ENCODE measurements at places on chromosomes 16 and 17.

- DNase-seq, result no peak
Observed at GRCh38 chr16:26441178-26441577, 625.5 kb upstream of the C16orf82 start.

DNA sequence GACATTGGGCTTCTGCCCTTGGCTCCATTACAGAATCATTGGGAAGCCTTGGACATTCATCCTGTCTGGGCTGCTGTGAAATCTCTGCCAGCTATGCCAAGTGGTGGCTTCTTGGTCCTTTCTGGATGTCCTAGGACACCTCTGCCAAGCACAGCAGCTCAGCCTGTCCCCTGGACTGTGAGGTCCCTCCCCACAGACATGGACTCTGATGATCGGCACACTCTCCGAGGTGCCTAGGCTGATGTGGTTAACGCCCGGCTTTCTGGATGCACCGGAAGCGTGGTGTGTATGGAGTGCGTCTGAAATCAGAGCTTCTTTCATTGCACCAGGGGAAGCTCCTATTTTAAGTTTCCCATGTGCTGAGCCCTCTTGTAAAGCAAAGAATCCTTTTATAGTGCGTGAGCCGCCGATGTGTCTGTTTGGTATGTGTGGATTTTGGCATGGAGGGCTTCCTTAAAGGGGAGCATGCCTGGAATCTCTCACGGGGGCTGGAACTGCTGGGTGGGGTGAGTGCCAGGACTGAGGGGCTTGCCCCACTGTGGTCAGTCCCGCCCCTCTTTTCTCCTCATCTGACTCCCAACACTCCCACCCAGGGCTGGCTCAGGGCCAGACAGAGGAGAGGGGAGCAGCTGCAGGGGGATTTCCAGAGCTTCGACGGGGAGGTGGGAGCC lies 7.0 kb upstream of the ARHGAP23 start:
- no peak for DNase-seq

DNA sequence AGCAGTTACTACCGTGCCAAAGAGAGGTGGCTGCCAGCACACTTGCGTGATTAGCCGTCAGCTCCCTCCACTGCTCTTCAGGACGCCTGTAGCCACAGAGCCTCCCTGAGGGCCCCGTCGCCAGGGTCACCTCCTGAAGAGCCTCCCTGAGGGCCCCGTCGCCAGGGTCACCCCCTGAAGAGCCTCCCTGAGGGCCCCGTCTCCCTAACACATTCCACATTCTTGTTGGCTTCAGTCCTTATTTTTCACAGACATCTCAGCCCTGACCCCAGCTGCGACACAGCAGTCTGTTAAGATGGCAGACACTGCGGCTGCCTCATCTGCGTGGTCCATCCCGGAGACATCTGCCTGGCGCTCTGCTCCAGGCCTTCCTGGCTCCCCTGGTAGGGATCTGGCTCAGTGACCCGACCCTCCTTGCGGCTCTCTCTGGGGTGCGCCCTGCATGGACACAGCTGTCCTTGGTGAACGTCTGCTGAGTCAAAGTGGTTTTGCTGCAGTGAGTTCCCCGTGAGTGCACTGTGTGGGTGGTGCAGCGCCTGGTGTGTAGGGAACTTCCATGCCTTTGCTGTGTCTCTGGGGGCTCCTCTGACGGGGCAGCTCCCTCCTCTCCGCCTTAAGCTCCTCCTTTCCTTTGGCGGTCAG lies 11.4 kb downstream of the ACSF3 start:
- DNase-seq, result no peak

DNA sequence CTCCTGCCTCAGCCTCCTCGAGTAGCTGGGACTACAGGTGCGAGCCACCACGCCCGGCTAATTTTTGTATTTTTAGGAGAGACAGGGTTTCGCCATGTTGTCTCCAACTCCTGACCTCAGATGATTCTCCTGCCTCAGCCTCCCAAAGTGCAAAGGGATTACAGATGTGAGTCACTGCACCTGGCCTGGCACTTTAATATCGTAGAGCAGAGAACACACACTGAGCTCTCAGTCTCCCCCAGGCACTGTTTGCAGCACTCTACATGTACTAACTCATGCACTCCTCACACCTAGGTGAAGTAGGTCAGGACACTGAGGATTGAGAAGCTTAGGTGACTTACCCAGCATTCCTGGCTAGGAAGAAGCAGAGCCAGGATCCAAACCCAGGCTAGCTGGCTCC lies 15.0 kb downstream of the C17orf100 start:
- no peak for DNase-seq

- DNase-seq, result peak; percentile 43
Observed at GRCh38 chr16:11677959-11678881, 10.0 kb downstream of the SNN start.

DNA sequence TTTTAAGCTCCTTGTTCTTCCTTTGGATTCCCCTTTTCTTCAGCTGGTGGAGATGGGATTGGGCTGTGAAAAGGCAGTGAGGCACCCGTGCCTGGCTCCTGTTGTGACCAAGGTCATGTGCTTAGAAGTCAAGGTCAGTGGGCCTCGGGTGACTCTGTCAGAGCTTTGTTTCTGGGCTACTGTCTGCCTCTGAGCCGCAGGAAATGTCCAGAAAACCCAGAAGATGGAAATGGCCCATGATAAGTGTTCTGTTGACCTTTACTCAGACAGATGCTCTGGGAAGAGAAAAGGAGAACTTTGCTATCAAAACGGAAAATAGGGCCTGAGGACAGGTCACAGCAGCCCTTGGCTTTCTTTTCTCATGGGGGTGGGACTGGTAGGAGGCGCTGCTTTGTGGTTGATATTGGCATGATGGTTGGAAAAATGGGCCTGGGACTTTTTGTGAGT lies 2.9 kb downstream of the ABCC1 start:
- no peak for DNase-seq

DNA sequence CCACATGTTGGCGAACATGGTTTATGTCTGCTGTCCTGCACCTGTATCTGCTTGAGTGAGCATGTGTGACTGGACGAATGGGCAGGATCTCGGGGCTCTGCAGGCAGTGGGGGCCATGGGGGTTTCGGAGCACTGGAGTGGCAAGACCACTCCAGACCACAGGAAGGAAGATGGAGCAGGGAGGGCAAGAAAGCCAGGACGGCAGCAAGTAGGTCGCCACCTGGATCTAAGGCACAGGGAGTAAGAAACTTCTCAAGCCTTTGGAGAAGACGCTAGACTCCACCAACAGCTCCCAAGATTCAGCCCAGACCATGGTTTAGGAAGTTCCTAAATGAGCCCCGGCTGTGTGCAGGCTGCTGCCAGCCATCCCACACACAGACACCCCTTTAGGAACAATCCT lies 32.8 kb upstream of the C16orf95 start:
- no peak for DNase-seq

DNA sequence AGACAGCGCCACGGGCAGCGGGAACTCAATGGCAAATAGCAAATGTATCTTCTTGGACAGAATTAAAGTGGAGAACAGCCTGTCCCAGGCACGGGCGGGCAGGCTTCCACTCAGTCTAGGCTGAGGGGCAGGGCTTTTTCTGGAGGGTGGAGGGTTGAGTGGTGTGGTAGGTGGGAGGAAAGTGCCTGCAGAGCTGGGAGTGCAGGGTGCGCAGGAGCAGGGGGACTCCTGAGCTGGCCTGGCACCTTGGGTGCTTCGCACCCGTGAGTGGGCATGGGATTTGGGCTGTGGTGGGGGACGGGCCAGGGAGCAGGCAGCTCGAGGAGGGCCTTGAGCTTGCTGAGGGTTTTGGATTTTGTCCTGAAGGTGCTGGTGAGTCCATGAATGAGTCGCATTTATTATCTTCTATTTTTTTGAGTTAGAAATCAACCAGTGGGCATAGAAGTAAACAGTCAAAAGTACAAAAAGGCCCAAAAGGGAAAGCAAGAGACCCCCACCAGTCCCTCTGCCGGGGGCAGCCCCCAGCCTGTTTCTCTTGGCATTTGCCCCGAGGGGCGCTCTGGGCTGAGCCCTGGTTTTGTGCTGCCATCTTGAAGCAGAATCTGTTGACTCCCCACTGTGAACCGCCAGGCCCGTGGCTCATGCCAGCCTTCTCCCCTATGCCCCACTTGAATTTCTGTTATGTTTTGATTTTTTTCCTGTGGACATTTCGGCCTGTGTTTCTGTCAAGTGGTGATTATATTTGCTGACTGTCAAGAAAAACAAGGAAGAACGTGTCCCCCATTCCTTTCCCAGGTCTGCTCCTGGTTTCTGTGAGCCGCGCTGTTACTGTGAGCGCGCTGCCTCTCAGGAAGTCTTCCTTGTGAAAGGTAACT lies 8.2 kb downstream of the ADORA2B start:
- no peak for DNase-seq

GRCh38 chr17:44310188-44310587 lies 1.8 kb downstream of the RUNDC3A start:
- no peak for DNase-seq

DNA sequence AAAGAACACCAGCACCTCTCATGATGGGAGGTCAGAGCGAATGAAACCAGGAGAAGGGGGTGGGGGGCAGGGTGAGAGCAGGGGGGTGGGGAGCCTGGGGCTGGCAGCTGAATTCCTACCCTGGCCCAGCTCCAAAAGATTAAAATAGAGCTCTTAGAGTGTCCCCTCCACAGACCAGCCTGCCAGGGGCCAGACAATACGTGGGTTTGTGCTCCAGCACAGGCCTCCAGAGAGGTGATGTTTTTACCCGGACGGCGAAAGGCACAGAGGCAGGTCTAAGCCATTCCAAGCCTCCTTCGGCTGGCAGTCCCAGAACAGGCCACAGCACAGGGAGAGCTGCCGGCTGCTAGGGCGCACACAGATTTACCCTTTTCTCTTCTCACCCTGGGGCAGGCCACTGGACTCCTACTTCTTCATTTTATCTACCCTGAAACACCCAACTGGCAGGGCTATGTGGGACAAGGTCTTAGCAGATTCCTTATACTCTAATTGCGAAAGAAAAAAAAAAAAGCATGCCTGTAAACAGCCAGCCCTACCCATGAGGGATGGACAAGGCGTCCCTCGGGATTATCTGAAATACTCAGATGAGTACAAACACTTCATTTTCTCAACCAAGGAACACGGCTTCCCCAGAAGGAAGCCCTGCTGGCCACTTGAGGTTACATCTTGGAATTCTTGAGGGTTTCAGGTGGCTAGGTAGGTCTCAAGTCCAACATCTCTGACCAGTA lies 71.9 kb upstream of the NOG start:
- no peak for DNase-seq

GRCh38 chr17:82965371-82965770 lies 114.0 kb upstream of the METRNL start:
- DNase-seq, result no peak

GRCh38 chr17:13359774-13360173 lies 242.0 kb downstream of the HS3ST3A1 start:
- no peak for DNase-seq

- DNase-seq, result no peak
Observed at GRCh38 chr17:7379134-7379533, 1.8 kb upstream of the TNK1 start.

DNA sequence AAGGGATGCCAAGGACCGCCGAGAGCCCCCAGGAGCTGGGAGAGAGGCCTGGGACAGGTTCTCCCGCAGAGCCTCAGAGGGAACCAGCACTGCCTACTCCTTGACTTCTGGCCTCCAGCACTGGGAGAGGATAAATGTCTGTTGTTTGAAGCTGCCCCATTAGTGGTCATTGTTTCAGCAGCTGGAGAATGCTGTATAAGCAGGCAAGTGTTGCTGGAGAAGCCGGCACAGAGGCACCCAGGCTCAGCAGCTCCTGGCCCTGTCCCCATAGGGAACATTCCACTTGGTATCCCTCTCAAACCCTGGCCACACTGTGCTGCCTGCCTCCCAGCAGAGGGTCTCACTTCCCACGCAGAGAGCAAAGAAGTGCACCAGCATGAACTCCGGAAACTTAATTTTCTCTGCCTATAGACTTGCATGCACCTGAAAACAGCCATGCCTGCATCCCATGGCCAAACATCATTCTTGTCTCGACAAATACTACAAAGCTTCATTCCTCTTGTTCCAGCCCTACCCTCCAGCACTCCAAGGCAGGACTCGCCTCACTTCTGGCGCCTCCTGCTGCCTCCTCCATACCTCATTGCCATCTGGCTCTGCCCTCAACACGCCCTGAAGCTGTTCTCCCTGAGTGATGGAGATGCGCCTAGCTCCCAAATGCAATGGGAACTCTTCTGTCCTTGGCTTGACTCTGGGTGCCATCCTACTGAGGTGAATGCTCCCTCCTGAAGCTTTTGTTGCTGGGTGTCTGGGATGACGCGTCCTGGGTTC lies 88.1 kb downstream of the DNAH17 start:
- no peak for DNase-seq

DNA sequence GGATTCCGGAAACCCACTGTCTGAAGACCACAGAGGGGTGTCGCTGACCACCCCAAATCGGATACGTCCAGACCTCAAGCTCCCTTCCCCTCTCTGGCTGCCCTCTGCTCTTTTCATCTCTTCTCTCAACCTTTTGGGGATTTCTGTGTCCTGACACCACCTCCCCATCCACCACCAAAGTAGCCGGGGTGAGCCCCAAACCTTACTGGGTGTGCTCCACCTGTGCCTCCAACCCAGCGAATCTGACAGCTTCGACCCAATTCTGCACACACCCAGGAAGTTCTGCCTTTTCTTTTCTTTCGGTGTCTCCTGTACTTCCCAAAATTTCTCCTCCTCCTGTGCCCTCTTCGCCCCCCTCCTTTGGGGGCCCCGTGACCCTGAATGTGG lies 534 bp downstream of the KCTD11 start:
- no peak for DNase-seq

DNA sequence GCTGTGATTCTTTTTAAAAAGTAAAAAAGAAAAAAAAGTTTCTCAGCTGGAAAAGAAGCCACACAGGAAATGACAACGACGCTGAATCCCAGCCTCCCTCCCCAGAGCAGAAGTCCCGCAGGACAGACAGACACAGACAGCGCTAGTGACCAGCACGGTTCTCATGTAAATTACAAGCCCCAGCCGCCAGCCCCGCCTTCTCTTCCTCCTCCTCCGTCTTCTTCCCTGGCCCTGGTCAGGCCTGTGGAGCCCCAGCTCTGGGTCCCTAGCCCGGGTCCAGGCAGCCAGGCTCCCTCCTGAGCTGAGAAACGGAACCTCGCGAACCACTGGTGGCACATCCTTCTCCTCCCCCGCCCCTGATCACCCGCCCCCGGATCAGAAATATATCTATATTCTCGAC lies 7.0 kb upstream of the IL17C start:
- no peak for DNase-seq

GRCh38 chr16:84739349-84740124 lies 39.7 kb downstream of the USP10 start:
- peak; percentile 86 for DNase-seq

GRCh38 chr17:60618854-60619526 lies 19.0 kb downstream of the PPM1D start:
- no peak for DNase-seq

GRCh38 chr17:18921912-18922451 lies 30.0 kb upstream of the SLC5A10 start:
- DNase-seq, result peak; percentile 48

- no peak for DNase-seq
Observed at GRCh38 chr16:50310308-50311133, 44.2 kb downstream of the ADCY7 start.

GRCh38 chr16:53944025-53944424 lies 240.1 kb downstream of the FTO start:
- no peak for DNase-seq

- DNase-seq, result no peak
Observed at GRCh38 chr17:2468270-2468669, 43.4 kb downstream of the METTL16 start.

Data from CD14-positive monocyte (primary cell).